ENCODE measurements at places on chromosomes 2 and 18. TPM values are rescaled to one million over a fixed set of nuclear protein-coding genes. Genes with fewer than 3 reads are reported as not detected.
A peak's percentile ranks its signal among the peaks of the same experiment; 100 is the strongest.

Gene PMAIP1
- 35.3 TPM for total RNA-seq

Gene DPP4
- total RNA-seq, result 126 TPM

Gene UGT1A4
- total RNA-seq, result not detected

Gene PAIP2B
- total RNA-seq, result 1.7 TPM

Gene AMER3
- not detected for total RNA-seq

Gene DSEL
- total RNA-seq, result 0.18 TPM

Gene SCN2A
- not detected for total RNA-seq

Gene RNF144A
- total RNA-seq, result 20.0 TPM

Gene TDRD15
- total RNA-seq, result 0.05 TPM

Gene TRABD2A
- total RNA-seq, result 35.9 TPM

- no peak for DNase-seq
These were observed 149.2 kb downstream of the ARHGAP28 start for GRCh38 chr18:6878556-6879297.

GRCh38 chr2:222256250-222256649 is 42.5 kb downstream of the PAX3 start:
- DNase-seq, result no peak

DNA sequence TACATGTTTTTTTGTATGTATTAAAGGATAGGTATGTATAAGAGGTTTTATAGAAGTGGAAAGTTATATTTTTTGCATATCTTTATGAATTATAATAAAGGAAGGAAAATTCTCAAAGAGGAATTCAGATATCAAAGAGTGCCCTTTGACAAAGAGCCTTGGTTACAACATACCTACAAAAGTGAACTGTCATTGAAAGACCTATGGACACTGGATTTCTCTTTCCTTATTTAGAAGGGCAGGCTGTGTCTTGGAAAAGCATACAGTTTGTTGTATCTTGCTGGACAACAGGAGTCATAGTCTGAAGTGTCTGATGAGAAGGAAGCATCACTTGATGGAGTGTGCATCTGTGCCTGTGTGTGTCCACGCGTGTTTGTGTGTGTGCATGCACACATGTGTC is 15.2 kb downstream of the UGT1A10 start:
- no peak for DNase-seq

DNA sequence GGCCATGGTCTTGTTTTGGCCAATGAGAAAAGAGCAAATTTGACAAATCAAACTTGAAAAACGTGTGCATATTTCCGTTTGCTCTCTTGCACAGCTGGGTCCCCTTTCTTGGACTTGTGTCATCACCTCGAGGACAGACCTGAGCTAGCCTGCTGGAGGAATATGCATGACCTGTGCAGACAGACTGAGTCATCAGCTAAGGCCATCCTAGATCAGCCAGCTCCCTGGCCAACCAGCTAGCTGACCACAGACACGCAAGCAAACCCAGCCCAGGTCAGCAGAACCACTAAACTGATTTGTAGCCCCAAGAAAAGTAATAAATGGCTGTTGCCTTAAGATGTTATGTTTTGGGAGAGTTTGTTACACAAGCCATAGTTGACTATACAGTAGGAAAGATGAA is 61.3 kb upstream of the PAX3 start:
- no peak for DNase-seq

GRCh38 chr2:233856184-233856583 is 1.8 kb upstream of the HJURP start:
- DNase-seq, result no peak

DNA sequence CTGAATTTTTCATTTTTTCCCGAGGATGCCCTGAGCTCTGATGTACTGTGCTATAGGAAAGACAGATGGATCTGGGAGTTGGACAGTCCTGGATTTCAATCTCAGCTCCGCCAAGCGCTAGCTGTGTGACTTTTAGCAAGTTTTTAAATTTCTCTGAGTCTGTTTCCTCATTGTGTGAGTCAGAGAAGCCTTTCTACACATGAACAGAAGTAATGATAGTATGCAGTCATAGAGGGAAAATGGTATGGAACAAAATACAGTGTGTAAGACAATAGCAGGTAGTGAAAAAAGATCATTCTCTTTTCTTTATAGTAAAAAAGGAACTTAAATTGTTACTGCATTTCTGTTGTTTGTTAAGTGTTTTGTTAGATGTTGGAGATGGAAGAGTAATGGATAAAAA is 52.4 kb upstream of the PPM1B start:
- DNase-seq, result no peak

- peak; percentile 72 for DNase-seq
These were observed 154.3 kb downstream of the EIPR1 start for GRCh38 chr2:3223080-3223923.

GRCh38 chr2:177746358-177746757 is 326.2 kb downstream of the PDE11A start:
- DNase-seq, result no peak

- no peak for DNase-seq
These were observed 10.4 kb downstream of the MYT1L start for GRCh38 chr2:2320486-2321199.

DNA sequence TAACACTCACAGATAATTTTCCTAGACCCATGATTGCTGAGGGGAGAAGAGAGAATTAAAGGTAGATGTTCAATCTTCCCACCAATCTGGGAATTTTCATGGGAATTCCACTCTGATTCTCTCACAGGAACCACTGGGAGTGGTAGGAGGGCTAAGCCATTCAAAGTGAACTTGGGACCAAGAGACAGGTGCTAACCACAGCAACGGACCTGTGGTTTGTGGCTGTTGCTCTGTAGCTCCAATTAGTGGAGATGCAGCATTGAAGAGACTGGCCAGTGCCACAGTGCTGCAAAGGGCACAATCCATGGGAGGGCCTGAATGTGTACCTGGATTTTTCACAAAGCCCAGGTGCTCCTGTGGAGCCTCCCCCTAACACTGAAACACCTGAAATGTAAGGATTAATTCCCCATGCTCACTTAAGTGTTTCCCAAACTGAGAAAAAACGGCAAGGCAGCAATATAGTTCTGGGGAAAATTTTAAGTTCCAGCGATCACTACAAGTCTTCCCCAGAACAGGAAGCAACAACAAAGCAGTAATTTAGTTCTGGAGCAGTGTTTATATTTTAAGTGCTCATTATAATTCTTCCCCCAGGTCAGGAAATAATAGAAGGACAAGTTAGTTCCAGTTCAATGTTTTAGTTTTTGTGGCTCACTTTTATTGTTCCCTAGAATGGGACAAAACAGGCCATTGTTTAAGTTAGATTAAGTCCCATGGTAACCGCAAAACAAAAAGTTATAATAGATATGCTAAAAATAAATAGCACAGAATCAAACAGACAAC is 1045.8 kb downstream of the CNTNAP5 start:
- DNase-seq, result no peak

DNA sequence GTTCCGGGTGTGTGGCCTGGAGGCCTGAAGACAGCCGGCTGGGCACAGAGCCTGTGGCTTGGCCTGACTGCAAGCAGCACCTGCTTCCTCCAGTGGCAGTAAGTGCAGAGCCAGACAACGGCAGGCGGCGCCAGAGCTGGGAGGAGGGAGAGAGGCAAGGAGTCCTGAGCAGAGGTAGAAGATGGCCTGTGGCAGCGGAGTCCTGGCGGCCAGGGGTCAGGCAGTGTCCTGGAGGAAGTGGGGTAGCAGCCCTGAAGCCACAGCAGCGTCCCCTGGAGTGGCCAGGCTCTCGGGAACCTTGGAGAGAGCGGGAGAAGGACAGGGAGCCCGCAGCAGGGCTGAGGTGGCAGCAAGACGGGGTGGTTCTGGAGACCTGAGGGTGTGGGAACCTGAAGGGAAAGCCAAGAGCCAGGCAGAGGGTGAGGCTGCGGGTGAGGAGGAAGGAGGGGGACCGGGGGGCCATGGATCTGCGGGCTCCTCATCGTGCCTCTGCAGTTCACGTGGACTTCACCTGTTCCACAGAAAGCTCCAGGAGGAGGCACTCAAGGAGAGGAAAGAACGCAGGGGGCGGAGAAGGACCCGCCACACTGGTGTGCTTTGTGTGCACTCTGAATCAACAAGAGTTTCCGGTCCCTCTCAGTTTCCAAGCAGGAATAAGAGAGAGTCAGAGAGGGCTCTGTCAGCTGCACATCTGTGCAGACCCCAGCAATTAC is 85.9 kb downstream of the USP40 start:
- no peak for DNase-seq

DNA sequence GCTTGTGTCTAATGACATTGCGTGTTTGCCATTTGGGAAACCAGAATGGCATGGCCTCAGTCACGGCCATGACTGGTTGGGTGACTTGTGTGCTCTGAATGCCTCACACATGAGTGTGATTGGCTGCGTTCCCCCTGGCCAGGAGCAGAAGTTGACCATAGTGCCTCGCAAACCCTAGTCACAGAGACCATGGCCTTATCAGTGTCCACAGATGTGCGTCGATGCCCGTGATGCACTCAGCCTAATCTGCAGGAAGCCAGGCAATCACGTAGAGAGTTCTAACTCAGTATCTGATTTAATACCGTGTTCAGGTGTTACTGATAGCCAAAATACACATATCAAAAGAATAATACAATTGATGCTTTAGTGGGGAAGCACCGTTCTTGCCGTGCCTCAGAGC is 64.0 kb downstream of the BOLA3 start:
- no peak for DNase-seq

DNA sequence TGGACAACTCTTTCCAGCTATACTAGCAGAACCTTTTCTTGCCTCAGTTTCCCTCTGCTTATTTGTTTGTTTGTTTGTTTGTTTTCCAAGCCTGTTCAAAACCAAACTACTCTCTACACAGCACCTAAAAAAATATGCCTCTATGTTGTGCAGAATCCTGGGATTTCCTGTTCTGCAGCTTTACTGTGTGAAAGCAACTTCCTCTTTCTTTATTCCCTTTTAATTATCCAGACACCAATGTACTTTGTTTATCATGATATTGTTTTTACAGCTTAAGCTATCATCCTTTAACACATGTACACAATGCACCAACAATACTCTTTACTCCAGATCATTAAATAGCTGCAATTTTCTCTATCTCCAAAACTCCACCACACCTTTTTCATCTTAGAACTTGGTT is 259.5 kb downstream of the EPHA4 start:
- DNase-seq, result no peak

- DNase-seq, result no peak
These were observed 265.0 kb upstream of the SLC8A1 start for GRCh38 chr2:40716879-40717278.

GRCh38 chr2:88865801-88866371 is 174.4 kb downstream of the RPIA start:
- DNase-seq, result no peak

- DNase-seq, result no peak
These were observed 20.8 kb downstream of the DBI start for GRCh38 chr2:119387381-119388129.

- DNase-seq, result no peak
These were observed 633.9 kb downstream of the BCL11A start for GRCh38 chr2:59919579-59919978.

DNA sequence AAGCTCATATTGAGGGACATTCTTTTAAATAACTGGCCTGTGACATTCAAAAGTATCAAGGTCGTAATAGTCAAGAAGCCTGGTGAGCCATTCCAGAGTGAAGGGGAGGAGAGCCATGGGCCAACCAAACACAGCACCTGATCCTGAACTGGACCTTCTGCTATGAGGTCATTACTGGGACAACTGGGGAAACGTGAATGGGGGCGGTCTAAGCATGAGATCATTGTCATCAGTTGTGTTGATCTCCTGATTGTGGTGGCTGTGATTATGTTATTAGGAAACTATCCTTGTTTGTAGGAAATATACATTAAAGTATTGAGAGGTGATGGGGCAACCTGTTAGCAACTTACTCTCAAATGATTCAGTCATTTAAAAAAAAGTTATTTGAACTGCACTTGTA is 79.3 kb downstream of the FBXO15 start:
- DNase-seq, result no peak

DNA sequence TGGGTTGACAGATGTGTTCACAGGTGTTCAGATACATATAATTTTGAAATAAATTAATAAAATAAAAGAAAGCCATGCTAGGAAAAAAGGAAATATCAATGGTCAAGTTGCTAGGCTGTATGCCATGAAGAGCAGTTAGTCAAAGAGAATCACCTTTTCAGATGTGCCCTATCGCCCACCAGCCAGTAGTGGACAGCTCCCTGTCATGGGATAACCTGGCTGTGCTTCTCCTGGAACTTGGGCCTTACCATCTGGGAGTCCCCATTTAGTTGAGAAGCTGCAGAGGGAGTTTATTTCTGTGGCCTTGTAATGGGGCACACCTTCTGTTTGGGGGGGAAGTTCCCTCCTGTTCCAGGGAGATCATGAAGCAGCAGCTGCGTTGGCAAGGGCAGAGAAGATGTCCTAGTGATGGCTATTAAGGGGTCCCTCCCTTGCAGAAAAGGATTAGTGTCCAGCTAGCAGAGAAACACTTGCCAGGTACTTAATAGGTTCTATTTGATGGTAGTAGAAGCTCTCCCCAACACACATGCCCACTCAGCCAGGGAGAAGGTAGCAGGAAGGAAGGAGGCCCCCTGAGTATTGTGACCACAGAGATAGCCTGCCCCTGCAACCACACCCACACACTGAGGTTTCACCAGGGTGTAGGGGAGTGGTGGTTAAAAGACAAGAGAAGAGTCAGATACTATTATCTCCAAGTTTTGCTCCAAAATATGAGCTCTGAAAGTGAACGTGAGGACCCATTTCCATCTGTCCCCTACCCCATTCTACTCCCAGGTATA is 117.7 kb downstream of the B3GNT2 start:
- peak; percentile 62 for DNase-seq

DNA sequence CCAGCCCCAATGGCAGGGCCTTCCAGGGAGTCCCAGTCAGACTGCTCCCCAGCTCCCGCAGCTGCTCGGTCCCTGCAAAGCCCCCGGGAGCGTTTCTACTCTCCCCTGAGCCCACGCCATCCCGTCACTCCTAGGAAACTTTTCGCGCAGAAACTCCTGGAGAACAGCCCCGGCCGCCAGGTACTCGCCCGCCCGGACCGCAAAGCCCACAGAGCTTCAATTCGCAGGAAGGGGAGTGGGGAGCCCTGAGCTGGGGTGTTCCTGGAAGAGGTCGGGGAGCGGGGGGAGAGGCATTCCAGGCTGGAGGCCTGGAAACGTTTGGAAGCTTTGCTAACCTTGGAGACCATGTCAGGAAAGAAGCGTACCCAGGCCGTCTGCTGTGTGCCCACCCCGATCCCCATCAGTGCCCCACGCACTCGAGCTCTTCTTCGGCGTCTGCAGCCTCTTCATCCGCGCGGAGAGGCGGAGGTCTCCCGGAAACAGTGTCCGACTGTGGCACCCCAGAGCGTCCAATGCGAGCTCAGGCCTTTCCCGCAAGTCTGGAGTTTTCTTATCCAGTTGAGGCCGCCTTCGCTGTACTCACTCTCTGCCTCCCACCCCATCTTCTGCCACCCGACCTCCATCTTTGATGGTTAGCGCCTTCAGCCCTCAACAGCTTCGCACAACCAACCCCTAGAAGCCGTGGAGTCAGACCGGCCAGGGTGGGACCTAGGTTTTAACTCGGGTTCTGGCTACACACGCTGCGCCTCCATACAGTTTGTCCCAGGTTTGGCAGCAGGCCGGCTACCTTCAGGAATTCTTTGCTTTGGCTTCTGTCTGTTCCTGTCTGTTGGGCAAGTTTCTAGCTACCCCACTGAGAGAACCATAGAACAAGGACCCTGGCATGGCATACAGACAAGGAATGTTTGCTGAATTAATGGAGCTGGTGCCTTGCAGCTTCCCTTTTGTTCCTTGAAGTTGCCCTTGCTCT is 3.7 kb downstream of the PCGF1 start:
- no peak for DNase-seq

GRCh38 chr2:10220902-10221391 is 81.8 kb upstream of the HPCAL1 start:
- no peak for DNase-seq

GRCh38 chr2:113977660-113978523 is 88.0 kb downstream of the ACTR3 start:
- DNase-seq, result no peak

GRCh38 chr2:156118753-156119416 is 213.6 kb downstream of the NR4A2 start:
- DNase-seq, result no peak

- DNase-seq, result no peak
These were observed 116.2 kb downstream of the METTL8 start for GRCh38 chr2:171317492-171318125.

All from activated CD4-positive, alpha-beta memory T cell treated with anti-CD3 and anti-CD28 coated beads, Interleukin-2, amount 10 ng/mL, durations not matched to agents 7 days and 5 days (primary cell).